Stimulated activated CD8-positive, alpha-beta memory T cell treated with anti-CD3 and anti-CD28 coated beads, Interleukin-4, amount 100 ng/mL, for 24 hours (primary cell): ENCODE measurements at places on chromosomes 6 and 20.

- no peak for DNase-seq
Observed at GRCh38 chr6:152948150-152948768, 34.6 kb downstream of the FBXO5 start.

DNA sequence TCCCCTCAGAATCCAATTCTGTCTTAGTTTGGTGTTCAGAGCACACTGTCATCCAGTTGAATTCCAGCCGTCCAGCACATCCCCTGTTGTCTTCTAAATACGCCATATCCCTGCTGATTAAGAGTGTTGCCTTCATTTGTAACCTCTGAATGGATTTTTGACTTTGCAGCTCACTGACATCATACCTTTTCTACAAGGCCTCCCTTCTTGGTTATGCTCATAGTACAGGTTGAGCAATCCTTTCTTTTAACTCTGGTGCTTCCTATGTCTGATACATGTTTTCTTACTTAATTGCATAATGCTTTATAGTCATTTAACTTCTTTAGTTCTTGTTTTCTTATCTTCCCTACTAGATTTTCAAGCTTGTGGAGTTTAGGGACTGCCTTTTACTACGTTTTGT, 36.4 kb downstream of the XRN2 start:
- DNase-seq, result no peak

DNA sequence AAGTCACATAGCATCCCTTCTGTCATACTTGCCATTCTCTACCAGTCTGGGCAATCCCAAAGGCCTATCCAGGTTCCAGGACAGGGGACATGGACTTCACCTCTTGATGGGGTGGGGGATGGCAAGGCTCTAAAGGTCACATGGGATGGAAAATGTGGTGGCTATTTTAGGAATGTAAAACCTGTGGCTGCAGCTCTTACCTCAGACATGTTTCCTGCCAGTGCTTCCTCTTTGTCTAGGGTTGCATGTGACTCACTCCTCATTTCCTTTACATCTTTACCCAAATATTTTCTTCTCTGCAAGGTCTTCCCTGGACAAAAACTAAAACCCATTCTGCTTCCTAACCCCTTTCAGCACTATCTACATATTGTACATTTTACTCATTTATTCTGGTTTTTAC, 135.7 kb downstream of the BTBD3 start:
- DNase-seq, result no peak

DNA sequence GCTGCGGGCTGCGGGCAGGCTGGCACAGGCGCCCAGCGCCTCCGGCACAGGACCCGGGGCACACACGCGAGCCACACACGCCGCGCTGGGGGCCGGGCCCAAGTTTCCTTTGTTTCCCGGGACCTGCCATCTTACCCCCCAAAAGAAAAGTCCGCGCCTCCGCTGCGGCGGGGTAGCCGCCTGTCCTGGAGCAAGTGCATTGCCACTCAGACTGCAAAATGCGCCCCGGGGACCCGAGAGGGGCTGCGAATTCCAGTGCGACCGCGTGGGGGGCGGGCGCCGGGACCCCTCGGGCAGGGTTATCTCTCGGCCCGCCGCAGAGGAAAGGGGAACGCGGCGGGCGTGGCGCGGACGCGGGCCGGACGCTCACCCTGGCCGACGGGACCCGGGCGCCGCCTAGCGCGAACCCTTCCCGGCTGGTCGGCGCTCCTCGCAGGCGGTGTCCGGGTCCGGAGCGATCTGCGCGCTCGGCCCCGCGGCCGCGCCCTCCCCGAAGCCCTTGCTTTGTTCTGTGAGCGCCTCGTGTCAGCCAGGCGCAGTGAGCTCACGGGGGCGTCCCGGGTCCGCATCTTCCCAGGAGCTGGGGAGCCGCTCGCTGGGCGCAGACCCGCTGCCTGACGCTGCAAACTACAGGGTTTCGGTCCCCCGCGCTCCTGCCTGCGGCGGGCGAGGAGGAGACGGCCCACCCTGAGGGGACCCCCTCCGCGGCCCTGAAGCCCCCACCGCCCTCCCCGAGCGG, 639 bp upstream of the CD24 start:
- no peak for DNase-seq

GRCh38 chr20:64057628-64058498, 5.1 kb upstream of the TCEA2 start:
- peak; percentile 78 for DNase-seq

GRCh38 chr20:50911030-50911429, 20.2 kb downstream of the ADNP start:
- no peak for DNase-seq

DNA sequence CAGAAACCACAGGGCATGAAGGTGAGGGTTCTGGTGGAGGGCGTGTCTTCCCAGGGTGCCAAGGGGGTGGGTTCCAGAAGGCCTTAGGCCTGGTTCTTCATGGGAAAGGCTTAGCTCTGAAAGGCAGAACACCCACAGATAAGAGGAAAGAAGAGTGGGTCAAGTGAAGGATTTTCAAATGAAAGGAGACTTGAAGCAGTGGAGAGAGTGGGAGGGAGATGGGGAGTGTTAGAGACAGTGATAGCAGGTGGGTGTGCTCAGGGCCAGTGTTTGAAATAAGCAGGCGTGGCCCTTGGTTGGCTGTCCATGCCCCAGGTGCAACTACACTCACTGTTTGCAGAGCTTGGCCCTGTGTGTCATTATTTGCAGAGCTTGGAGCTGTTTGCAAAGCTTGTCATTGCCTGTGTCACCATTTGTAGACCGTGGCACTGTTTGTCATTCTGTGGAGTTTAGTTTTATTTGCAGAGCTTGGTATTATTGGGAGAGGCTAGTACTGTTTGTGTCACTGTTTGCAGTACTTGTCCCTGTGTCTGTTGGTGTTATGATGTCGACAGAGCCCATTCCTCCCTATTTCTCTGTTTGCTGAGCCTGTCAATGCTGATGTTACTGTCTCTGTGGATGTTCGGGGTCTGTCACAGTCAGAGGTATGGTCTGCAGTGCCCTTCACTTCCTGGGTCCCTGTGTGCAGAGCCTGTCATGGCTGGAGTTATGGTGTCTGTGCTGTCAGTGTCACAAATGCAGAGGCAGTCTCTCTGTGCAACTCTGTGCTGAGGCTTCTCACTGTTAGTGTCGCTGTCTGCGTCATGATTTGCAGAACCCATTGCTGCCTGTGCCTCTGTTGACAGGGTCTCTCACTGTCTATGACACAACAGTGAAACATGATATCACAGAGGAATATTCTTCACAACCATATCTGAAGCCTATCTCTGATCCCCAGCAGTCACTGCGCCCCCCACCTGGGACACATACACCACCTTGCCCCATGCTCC, 127.7 kb upstream of the LRFN2 start:
- DNase-seq, result no peak

GRCh38 chr6:108546079-108547049, 14.4 kb upstream of the FOXO3 start:
- DNase-seq, result no peak

DNA sequence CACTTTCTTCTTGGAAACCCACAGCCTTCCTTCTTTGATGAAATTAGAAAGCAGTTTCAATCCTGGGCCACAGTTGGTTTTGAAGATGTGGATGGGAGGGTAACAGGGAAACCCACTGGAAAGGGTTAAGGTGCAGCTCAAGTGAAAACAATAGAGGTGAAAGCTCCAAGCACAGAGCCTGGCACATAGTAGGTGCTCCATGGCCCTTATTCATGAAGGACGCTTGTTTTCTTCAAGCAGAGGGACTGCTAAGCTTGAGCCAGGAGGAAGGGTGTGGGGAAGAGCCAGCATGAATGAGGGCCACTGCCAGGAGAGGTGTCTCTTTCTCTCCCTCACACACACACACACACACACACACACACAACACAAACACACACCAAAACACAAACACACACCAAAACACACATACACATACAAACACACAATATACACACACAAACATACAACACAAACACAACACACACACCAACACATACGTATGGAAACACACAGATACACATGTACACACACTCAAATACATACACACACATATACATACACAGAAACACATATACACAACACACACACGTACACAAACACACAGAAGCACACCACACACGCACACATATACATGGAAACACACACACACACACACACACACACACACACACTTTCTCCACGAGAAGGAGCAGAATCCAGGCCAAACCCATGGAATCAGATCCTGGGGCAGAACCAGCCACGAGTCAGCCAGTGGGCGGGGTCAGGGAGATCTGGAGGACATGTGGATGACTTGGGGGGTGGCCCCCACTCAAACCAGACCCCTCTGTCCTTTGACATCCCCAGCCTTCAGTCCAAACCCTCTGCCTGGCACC, 23.7 kb upstream of the RBPJL start:
- DNase-seq, result no peak

GRCh38 chr20:44186201-44186600, 787 bp downstream of the JPH2 start:
- DNase-seq, result no peak

DNA sequence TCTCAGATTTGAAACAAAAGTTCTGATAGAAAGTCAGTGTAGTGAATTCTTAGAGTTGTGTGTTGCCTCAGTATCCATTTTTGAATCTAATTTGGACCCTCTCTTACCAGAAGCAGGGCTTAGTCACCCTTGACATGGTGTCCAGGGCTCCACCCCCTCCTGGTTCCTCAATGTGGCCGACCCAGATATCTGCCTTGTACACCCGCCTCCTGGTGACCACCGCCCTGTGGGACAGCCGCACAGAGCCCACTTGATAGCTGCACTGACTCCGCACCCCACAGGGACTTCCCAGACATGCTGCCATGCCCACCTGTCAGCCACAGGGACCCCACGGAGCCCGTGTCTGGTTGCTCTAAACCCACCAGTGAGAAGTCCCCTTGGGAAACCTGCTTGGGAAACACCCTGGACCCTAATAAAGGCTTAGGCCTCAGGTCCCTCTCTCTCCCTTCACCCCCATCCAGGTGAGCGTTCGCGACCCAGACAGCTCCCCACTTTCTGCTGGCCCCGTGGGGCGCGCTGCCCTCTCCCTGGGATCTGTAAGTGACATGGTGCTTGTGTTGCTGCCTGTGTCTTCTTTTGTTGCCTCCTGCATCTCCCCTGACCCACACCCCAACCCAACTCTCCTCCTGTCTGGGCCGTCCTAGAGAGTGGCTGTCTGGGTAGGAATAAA, 47.2 kb upstream of the SYNDIG1 start:
- no peak for DNase-seq

DNA sequence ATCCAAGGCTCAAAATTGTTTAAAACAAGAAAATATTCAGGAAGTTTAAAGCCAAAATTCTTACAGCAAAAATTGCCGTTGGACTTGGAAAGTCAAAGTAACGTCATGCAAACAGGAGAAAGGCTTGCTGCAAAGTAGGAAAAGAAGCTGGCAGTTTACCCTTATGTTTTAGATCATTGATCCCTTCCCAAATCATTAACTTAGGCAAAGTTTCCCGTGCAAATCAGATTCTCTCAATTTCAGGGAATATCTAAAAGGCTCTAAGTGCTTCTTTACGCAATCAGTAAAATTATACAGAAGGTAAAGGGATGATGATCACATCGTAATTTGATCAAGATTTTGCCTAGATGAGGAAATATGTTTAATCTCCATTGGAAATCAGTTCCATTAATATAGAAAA, 197.5 kb downstream of the ALDH8A1 start:
- no peak for DNase-seq

DNA sequence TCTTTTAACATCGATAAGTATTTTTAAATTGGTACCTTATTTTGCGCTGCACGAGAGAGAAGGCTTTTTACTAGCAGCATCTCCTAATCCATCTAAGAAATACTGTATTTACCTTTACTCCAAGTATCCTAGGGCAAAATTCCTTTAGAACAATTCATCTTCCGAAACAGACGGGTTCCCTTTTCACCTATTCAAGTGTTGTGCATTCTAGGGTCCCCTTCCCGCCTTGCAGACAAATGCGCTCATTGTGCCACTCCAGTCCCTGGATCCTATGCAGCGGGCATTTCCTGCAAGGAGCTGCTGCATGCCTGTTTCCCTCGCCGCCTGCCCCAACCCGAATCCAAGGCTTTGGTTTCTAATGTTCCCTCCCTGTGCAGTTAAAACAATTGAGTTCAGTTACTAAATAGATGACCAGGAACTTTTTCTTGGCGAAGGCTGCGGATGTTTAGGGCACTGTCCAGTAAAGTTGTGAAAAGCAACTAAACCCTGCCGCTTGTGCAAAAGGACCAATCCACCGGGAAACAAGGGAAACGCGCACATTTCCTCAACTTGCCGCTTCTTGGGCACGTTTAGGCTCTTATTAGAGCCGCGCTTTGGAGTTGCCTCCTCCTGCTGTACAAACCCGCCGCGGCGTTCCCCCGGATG, 556 bp upstream of the SCAF8 start:
- DNase-seq, result no peak

DNA sequence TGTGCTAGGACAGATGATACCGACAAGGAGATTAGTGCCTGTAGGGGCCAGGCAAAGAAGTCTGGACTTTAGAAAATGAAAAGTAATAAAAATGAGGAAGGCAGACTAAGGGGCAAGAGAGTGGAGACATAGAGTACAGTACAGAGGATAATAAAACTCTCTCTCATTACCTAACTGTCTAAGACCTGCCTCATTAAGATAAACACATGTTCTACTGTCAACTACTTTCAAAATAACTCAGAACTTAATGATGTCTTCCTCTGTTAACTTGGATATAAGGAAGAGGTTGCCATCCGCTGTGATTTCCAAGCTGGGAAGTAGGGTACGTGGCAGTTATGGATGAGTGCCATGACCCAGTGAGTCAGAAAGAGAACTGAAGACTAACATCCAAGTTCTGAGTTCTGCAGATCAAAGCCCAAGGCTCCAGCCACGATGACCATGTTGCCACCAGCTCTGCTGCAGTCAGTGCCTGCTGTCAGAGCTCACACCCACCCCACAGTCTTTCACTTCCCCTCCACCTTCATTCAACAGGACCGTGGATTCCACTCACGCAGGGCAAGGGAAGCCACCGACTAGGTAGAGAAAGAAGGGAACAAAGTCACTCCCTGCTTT, 81.8 kb downstream of the KIF16B start:
- no peak for DNase-seq

- DNase-seq, result no peak
Observed at GRCh38 chr6:113416170-113416569, 441.0 kb upstream of the MARCKS start.

GRCh38 chr6:31729515-31729978, 448 bp upstream of the DDAH2 start:
- DNase-seq, result peak; percentile 66

GRCh38 chr6:41191569-41191968, 9.4 kb downstream of the TREML2 start:
- peak; percentile 37 for DNase-seq

GRCh38 chr6:116561377-116562018, 7.9 kb downstream of the CALHM4 start:
- peak; percentile 41 for DNase-seq

GRCh38 chr6:139852067-139852466, 477.6 kb upstream of the CITED2 start:
- no peak for DNase-seq

GRCh38 chr20:59564171-59564570, 40.2 kb upstream of the PHACTR3 start:
- no peak for DNase-seq

GRCh38 chr6:41161380-41161779, 1.5 kb downstream of the TREM2 start:
- DNase-seq, result no peak

GRCh38 chr6:79082304-79082703, 4.2 kb upstream of the PHIP start:
- DNase-seq, result no peak
